ENCODE measurements at places on chromosomes 13 and 19.

DNA sequence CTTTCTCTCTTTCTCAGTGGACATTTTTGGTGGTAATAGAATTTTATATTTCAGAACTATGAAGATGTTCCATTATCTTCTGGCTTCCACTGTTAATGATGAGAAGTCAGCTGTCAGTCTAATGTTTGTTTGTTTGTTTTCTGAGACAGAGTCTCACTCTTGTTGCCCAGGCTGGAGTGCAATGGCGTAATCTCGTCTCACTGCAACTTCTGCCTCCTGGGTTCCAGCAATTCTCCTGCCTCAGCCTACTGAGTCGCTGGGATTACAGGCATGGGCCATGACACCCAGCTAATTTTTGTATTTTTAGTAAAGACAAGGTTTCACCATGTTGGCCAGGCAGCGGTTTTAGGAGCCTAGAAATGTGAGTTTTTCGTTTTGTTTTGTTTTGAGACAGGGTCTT, 4.7 kb downstream of the ZNF317 start:
- no peak for DNase-seq

DNA sequence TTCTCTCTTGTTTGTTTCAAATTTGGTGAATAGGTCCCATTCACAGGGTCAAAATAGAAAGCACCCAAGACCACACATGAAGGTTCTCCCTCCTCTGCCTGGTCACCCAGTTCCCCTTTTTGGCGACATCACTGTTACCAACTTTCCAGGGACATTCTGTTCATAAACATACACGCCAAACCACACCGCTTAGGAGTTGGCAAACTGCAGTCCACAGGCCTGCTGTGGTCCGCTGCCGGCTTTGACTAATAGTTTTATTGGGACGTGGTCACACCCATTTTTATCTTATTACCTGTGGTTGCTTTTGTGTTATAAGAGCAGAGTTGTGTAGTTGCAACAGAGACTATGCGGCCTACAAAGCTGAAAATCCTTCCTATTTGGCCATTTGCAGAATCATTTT, 24.2 kb downstream of the UHRF1 start:
- DNase-seq = no peak

GRCh38 chr13:102693776-102694175, 1.1 kb downstream of the METTL21C start:
- peak; percentile 29 for DNase-seq

DNA sequence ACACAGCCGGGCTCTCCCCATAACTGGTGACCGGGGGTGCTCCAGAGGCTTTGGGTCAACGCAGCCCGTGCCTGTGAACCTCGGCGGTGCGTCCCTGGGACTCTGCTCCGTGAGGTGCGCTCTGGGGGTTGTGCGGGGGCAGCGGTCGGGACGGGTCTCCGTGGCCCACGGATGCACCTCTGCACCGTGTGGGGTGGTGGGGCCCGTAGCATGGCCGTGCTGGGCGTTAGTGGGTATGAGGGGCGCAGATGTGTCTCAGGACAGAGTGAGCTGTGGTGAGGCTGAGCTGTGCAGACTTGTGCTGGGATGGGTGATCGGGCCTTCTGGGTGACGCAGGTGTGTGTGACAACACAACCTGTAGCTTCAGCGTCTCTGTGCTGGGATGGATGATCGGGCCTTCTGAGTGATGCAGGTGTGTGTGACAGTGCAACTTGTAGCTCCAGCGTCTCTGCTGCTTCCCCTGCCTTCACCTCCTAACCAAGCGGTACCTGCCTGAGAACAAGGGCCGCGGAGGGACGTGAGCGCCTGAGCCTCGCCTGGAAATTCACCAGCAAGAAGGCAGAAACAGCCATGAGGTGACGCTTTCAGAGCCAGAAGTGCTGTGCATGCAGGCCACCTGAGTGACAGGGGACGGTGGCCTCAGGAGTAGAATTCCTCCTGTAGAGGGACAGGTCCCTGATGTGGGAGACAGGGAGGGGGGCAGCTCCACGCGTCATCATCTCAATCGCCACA, 599 bp downstream of the ZNF331 start:
- no peak for DNase-seq

DNA sequence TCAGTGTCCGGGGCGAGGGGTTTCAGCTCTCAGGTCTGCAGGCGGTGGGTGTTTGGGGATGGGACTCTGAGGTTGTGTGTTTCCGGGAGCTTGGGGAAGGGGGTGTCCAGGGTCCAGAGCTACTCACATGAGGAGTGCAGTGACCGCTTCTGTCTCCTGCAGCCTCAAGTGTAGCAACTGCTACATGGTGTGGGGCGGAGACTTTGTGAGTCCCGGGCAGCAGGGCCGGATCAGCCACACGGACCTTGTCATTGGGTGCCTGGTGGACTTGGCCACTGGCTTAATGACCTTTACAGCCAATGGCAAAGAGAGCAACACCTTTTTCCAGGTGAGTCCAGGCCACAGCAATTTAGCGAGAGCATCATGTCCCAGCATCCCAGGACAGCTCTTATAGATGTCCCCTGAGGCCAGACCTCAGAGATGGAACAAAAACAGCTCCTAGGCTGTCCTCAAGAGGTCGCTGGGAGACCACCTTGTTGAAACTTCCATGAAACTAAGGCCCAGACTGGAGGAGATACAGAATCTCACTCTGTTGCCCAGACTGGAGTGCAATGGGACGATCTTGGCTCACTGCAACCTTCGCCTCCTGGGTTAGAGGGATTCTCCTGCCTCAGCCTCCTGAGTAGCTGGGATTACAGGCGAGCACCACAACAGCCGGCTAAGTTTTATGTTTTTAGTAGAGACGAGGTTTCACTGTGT, 44.9 kb downstream of the RYR1 start:
- DNase-seq = no peak

DNA sequence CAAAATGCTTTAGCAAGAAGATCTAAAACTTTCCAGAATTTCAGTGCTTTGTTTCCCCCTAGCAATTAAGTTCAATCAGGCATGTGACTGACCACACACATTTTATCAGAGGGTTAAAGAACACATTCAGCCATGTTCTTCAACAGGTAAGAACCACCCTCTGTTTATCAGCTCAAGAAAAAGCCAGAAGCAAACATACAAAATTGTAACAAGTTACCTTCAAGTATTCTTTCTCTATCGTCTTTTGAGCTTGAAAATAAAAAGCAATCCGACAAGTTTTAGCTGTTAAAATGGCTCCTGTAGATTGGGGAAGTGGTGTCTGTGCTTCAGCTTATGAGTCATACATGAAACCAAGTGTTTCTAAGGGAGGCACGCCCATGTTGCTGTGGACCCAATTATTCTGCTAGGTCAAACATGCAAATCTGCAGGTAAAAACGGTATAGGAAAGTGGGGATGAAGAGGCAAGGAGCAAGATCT, at the start of gene ELF1:
TSS of gene ELF1 (minus strand) at position 306 of the 477 bp plus-strand sequence. CDS start 37,262 bp downstream, outside the sequence.
- peak; percentile 30 for DNase-seq

DNA sequence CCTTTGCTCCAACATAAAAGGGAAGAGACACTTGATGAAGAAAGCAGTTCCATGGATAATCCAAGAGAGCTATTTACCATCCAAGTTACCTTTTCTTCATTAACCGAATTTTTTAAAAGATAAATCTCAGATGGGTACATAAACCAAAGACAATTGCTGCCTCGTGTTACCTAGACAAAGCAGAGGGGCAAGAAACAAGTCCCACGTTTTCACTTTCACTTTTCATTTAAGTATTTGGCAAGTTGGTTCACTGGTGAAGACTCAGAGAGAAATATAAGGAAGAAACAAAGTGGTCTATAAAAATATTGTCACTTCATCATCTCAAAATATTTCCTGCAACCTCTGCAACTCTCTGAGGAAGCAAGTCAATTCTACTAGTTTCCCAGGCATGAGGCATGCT, 446.1 kb downstream of the FGF14 start:
- no peak for DNase-seq

GRCh38 chr19:6577476-6578125, 13.3 kb downstream of the CD70 start:
- DNase-seq = no peak

GRCh38 chr13:112071102-112071722, 4.3 kb downstream of the SOX1 start:
- no peak for DNase-seq

- DNase-seq = peak; percentile 56
These were observed 2.8 kb upstream of the LENG1 start for GRCh38 chr19:54162241-54162805.

DNA sequence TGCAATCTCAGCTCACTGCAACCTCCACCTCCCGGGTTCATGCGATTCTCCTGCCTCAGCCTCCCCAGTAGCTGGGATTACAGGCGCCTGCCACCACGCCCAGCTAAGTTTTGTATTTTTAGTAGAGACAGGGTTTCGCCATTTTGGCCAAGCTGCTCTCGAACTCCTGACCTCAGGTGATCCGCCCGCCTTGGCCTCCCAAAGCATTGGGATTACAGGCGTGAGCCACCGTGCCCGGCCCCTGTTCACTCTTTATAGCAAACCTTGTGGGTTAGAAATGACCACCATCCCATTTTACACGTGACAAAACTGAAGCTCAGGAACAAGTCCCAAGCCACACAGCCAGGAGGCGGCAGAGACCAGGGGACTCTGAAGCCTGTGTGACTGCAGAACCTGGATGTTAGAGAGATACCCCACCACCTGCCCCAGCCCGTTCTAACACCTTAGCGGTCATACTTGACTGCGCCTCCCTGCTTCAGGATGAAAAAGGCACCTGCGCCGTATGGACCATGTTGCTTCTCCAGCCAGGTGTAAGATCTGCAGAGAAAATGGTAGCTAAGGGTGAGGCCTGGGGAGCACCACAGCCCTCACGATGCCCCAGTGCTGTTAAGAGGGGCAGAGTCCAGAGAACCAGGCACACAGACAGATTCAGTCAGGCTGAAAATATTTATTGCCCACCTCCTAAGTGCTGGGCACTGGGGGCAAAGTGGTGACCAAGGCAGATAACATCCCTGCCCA, 3.6 kb downstream of the DMAC2 start:
- no peak for DNase-seq

- no peak for DNase-seq
These were observed 51.7 kb downstream of the SMARCA4 start for GRCh38 chr19:11012507-11012906.

GRCh38 chr19:41951686-41952172, 7.4 kb downstream of the RABAC1 start:
- peak; percentile 60 for DNase-seq

DNA sequence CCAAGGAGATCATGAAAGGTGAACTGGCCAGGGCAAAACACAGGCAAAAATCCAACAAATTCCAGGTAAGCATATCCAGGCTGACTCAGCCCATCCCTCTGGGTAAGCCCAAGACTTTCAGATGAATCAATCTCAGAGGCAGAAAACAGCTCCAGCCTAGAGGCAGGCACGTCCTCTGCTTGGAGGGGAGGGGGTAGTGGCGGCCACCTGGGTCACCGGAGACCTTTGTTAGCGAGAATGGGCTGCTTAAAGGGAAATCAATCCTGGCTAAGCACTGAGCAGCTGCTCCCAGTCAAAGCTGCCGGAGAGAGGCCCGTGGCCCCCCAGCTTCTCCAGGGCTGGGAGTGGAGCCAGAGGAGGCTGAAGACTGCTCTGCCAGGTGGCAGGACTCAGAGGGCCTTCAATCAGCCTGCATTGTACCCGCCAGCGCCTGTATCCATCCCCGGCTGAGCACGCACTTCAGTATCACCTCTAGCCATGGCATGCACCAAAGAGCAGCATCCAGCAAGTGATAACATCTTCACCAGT, 48.2 kb downstream of the PIN1 start:
- peak; percentile 25 for DNase-seq

- DNase-seq = peak; percentile 66
These were observed 2.9 kb downstream of the LDLR start for GRCh38 chr19:11092181-11092538.

DNA sequence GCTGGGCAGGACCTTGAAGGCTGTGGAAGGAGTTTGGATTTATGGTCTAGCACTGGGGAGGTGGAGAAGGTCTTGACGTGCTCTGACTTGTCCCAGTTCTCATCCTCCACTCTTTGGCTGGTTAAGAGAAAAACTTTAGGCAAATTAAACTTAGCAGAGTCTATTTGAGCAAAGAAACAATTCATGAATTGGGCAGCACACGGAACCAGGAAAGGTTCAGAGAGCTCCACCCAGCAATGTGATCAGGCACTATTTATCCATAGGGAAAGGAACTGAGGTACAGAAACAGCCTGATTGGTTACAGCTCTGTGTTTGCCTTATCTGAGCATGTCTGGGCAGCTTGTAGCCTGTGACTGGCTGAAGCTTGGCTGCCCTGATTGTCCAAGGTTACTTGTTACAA, 45.4 kb upstream of the CYP2B6 start:
- DNase-seq = no peak

GRCh38 chr19:33302175-33302973, at the start of gene CEBPA:
CEBPA (minus strand) TSS chr19:33302534; CDS start chr19:33302414, 120 bp downstream.
- DNase-seq = peak; percentile 86

GRCh38 chr19:37389234-37389633, 18.3 kb downstream of the ZNF527 start:
- no peak for DNase-seq

- DNase-seq = peak; percentile 3
These were observed 728.9 kb upstream of the ARGLU1 start for GRCh38 chr13:107296804-107297203.

GRCh38 chr13:43139921-43140320, 116.5 kb downstream of the DNAJC15 start:
- DNase-seq = no peak

DNA sequence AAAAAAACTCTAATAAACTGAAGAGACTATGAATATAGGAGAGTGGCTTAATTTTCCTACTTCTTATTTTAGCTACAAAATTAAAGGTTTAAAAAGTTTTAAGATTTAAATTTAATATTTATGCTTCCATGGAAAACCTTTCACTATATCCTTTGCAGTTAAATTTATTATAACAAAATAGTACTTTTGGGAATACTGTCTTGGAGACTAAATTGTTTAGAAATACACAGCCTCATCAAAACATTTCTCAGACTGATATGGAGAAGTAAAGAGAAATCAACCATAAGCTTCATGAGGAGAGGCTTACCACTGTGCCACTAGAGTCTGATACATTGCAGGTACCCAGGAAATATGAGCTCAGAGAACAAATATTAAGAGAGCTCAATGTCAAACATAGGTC, 436.5 kb downstream of the KCTD12 start:
- DNase-seq = no peak

GRCh38 chr13:66477816-66478215, 752.3 kb downstream of the PCDH9 start:
- peak; percentile 43 for DNase-seq

DNA sequence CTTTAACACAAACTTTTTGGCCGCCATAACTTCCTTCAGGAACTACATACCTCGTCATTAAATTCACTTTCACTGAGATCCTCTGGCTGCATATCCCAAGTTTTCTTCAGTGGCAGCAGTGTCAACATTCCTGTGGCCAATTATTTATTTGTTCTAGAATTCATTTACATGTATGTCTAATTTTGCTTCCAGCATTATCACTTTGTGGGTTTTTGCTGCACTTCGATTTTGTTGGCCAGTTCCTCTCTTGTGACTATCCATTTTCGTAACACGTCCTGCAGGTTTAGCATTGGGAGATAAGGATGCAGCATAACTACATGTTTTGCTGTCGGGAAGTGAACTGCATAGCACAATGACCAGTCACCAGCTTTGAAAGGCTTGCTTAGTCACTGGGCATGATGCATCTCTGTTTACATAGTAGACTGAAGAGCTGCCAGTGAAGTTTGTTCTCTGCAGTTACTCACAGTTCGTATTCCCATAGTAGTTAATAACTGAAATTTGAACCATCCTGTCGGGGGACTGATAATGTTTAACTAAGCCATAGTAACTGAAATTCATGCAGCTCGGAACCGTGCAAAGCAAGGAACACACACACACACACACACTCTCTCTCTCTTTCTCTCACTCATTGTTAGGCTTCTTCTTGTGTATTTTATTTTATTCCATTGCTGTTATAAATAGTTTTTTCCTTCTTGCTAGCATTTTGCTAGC, 28.3 kb downstream of the ZNF507 start:
- DNase-seq = peak; percentile 98
